AML-193 (cell line): ENCODE measurements at places on chromosomes 3 and 15.

DNA sequence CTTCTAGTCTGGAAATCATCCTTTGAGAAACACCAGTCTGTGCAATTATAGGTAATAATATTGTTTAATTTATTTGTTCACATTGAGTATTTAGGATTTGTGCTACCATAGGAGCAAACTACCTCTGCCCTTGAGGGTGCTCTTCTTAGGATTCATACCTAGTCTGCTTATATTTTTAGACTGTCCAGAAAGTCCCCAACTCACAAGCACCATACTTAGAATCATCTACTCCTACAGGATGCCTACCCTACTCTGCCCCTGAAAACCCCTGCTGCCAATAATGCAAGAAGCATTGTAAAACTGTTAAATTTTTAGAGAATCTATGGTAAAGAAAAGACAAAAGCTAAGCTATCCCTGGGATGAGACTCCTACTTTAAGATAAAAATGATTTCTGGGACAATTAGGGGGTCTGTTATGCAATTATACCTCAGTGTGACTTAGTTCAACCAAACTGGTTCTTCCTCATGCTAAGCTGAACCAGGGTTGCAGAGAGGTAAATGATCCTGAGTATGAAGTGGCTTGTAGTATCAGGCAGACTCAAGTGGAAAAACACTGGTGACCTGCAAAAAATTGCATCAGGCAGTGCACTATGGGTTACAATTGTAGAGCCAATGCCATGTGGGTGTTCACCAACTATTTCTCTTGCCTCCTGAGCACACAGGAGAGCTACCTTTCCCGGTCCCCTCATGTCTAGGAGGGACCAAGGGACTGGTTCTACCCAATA, 133.3 kb downstream of the TNIK start:
- no peak for DNase-seq

GRCh38 chr3:71451060-71451459, 132.5 kb downstream of the FOXP1 start:
- peak; percentile 28 for DNase-seq

DNA sequence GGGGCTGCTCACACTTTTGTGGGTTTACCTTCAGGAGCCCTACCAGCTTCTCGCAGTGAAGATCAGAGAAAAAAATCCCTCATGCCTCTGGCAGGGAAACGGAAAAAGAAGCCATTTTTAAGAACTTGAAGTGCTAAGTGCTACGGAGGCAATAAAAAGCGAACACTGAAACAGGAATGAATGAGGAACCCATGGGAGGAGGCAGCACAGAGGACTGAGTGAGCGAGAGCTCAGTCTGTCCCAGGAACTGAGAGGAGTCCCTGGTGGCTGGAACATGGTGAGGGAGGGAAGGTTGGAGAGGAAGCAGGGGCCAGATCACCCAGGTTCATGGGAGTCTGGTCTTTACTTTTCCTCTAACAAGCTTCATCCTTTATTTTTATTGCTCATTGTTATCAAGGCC, 228.1 kb upstream of the PROK2 start:
- no peak for DNase-seq

DNA sequence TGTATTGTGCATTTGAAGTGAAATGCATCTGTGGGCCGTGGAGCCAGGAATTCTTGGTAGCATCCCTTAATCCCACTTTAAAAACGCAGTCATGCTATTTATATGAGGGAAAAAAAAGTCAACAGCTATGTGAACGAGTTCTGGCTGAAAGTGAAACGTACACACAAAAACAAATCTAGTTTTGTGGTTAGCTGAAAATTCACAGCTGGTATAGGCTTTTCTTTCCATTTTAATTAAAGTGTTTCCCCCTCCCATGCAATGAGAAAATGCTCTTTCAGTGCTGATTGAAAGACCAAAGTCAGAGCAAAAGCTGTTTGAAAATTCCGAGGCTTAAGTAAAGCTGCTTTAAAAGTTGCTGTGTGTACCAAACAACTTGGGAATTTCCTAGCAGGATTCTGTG, 297.4 kb downstream of the PLCL2 start:
- DNase-seq: no peak

DNA sequence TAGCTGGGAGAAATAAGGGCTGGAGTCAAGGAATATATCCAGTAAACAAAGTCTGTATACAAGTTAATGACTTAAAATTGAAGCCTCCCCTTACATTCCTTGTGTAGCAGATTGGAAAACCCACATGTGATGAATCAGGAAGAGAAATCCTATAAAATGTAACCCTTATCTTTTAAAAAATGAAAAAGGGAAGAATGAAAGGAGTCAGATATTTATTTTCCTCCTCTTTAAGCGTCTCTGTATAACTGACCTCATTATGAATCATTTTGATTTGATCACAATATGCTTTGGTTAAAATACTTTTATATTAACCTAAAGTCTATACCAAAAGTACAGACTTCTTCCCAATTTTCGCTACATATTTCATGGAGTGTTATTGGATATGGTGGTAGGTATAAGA, 316.3 kb upstream of the STAC start:
- DNase-seq: no peak

GRCh38 chr15:69647142-69647513, 194.5 kb downstream of the RPLP1 start:
- DNase-seq: no peak

DNA sequence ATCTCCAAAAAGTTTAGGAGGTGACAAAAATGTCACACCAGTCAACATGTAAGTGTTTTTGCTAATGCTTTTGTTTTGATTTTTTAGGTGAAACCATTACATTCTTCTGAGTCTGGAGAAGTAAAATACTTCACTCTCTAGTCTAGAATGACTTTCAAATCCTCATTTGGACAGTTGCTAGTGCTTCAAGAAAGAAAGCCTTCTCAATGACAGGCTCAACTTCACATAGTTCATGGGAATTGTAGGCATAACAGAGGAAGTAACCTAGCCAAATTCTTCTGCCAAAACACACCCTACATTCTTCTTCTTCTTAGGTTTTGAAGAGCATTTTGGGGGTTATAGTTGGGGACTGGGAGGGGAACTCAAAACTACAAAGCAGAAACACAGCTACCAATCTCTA, 29.4 kb upstream of the HEG1 start:
- DNase-seq: no peak

GRCh38 chr3:159798951-159799350, 189.7 kb upstream of the IL12A start:
- DNase-seq: no peak

GRCh38 chr3:11583638-11584046, 60.1 kb downstream of the VGLL4 start:
- DNase-seq: no peak

GRCh38 chr3:85939074-85939482, 980.3 kb downstream of the CADM2 start:
- DNase-seq: no peak

DNA sequence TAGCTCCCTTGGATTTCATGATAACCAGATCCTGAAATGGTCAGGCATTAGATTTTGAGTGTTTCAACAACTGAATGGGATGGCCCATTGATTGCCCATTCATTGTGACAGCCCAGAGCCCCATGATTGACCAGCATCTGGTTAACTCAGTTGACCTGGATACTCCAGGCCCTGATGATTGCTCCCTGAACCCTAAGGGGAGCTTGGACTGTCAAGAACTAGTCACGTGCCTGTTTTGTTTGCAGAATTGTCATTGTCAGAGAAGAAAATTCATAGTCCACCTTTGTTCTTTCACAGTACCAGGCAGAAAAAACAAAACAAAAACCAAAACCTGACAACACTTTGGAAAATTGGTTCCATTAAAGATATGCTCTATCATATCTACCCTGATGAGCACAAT, 241.3 kb upstream of the ONECUT1 start:
- no peak for DNase-seq

GRCh38 chr15:42804739-42805138, 67.8 kb upstream of the CDAN1 start:
- DNase-seq: no peak

GRCh38 chr3:120448756-120449155, 2.0 kb downstream of the FSTL1 start:
- DNase-seq: no peak

GRCh38 chr15:66196602-66197001, 56.9 kb downstream of the MEGF11 start:
- no peak for DNase-seq

GRCh38 chr3:47362701-47363100, 18.1 kb upstream of the PTPN23 start:
- DNase-seq: peak; percentile 48

DNA sequence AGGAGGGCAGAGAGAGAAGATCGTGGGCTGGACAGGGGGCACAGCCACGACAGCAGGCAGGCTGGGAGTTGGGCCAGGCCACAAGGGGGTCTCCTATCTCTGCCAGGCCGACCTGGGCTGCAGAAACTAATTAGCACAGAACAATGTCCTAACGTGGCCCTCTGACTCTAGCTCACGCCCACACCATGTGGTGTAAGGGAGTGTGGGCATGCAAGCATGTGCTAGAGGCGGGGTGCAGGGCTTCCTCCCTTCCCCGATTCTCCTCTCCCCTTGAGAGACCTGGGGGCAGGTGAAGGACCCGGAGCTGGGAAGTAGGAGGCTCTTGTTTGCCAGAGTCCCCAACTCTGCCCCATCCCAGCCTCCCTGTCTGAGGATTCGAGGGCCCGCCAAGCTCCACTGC, 65.5 kb downstream of the LINGO1 start:
- no peak for DNase-seq

GRCh38 chr3:140223631-140224030, 288.6 kb downstream of the CLSTN2 start:
- no peak for DNase-seq

- DNase-seq: no peak
Observed at GRCh38 chr3:134061401-134061800, 31.7 kb upstream of the SLCO2A1 start.

- no peak for DNase-seq
Observed at GRCh38 chr3:34077417-34078195, 279.2 kb downstream of the PDCD6IP start.

DNA sequence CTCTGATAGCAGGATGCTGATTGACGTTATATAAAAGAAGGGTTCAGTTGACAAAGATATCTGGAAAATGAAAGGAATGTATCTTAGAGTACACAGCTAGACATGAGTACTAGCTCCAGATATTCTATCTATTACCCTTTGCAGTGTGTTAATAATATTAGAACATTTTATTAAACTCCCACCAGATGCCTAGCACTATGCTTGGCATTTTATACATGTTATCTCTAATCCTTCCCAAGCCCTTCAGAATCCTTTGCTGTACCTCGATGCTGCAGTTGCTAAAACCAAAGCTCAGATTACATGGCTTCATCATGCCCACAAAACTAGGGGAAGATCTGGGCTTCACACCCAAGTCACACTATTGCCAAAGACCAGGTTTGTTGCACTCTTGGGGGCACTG, 350.1 kb upstream of the AZI2 start:
- no peak for DNase-seq

DNA sequence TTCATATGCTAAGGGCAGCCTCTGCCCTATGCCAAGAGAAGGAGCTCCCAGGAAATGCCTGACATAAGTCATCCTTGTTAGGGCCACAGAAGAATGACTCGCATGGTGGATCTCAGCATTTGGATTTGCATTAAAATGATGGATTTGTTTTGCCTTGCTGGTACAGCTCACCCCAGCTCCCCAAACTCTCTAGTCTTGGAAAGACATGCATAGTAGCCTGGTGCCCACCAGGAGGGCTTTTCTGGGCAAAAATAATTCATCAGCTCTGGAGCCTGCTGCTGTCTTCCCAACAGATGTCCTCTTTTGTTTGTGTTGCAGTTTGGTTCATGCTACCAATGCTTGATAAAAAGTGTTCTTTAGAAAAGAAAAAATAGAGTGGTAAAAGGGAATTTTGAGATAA, 833.0 kb downstream of the AGBL1 start:
- DNase-seq: no peak

DNA sequence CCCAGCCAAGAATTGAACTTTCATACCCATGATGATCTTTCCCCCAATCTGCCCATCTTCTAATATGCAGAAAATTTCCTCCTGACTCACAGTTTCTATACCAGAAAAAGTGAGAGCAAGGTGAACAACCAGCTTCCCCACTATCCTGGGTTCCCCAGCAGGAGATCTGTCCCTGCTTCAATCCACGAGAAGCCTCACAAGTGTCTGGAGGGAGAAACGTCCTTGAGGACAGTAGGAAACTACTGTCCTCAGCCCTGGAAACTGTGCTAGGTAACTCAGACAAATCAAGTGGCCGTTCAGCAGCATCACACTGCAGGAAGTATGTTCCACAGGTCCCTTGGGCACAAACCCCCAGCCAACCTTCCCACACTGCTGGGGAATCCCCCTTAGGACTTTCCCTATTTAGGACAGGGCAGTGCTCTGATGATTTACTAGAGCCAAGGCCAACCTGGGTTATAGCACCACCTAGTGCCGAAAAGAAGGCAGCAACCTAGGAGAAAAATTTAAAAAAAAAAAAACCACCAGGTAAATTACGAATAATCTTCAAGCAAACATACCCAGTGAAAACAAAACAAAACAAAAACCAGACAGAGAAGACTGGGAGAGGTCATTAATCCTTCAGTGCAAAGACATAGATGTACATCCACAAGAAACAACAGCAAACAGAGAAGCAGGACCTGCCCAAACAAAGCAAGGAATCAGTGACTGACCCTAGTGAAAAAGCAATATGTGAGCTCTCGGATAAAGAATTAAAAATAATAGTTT, 36.0 kb downstream of the MORC1 start:
- DNase-seq: peak; percentile 18

DNA sequence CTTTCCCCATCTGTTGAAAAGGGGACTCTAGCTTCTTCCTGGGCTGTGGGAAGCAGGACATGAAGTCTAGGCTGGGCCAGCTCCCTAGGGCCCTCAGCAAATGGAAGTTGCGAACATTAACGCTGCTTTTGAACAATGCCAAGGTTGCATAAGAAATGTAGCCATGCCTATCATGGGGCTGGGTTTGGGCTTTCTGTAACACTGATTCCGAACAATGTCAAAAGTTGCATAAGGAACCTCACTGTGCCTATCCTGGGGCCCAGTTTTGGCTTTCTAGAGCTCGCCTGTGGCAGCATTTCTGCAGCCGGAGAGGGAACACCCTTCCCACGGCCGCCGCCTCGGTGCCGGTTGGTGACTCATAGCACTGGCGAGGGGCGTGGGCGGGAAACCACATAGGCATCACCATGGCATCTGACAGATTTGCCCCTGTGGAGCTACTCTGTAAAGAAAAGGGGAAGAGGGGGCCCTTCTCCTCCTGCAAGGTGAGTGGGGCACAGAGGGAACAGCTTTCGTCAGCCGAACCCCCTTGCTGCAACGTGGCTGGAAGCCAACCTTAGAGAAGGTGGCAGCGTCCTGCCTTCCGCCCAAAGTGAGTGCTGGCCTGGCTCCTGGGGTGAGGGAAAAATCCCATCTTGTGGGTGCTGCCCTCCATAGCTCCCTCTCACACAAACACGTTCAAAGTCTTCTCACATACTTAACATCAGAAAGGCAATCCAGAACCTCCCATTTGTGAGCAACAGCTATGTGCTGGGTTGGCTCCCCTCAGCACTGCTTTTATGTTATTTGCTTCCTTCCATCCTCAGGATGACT, 46.6 kb upstream of the ATP2B2 start:
- peak; percentile 72 for DNase-seq

DNA sequence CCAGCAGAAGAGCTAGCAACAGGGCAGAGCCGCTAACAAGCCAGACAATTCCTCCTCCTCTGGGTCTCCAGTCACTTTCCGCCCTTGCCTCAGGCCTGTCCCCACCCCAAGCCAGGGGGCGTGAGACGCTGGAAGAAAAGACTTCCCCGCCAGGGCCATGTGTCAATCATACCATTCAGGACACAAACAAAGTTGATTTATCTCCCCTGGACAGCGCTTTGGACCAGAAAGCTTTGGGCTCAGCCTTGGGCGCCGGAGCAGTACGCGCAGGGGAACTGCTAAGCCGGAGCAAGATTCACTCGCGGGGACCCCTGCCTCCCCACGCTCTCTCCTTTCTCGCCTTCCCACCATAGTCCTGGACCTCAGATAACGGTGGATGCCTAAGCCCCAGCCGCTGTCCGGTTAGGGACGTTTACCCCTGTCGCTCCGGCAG, 479 bp downstream of the LRRC2 start:
- no peak for DNase-seq
